ENCODE measurements at places on chromosomes 12 and 14.

- DNase-seq, result no peak
Measured at GRCh38 chr12:27133022-27133590, 50.7 kb upstream of the C12orf71 start.

- DNase-seq, result no peak
Measured at GRCh38 chr12:12107678-12108077, 36.9 kb downstream of the BCL2L14 start.

GRCh38 chr14:39681782-39682399, 249.7 kb upstream of the FBXO33 start:
- no peak for DNase-seq

DNA sequence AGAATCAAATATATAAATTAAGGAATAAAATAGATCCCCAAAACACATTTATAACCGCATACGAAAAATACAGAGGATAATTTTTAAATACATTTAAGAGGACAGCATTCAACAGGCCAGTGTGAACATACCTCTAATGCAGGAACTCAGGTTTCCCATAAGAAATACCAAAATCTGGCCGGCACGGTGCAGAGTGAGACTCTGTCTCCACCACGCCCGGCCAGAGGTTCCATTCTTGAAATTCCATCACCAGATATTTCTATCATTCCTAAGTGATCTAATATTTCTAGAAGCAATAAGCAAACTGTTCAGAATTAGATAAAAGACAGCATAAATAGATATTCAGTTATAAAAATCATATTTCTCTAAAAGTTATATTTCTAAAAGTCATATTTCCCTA, 30.2 kb upstream of the OASL start:
- no peak for DNase-seq

GRCh38 chr12:91108196-91108755, 3.0 kb downstream of the LUM start:
- DNase-seq, result peak; percentile 62

DNA sequence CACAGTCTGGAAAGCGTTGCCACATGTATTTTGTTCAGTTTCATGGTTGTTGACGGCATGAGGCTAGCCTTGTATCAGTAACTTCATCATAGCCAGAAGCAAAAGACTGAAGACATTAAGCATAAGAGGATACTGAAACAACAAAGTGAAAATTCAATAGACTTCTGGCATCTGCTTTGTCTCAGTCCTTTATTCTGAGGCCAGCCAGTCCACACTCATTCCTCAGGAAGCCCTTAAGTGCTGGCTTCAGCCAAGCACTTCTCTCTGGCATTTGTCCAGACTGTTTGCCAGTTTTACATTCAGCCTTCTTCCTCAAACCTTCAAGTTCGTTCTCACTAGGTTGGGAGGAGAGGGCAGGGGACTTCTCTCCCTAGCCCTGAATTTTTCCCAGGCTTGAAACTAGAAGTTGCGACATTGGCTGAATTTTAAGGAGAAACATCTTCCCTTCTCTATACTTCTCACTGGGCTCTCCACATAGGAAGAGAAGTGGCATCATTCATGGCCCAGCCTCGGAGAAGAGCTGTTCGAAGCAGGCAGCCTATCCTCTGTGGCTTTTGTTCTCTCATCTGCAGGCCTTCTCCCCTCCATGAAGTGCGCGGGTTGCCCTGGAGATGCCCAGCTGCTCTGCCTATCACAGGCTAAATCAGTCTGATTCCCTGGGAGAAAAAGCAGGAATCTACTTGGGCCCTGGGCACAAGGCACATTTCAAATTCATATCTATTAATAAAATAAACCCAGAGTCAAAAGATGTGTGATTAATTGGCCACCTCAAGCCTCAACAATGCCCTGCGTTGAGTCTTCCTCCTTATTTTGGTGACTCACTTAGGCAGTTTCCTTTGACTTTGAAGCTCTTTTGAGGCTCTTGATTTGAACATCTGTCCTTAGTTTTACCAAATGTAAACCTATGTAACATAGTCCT, 130.9 kb upstream of the PLEKHA5 start:
- DNase-seq, result peak; percentile 86

GRCh38 chr14:22483863-22484593, 105.0 kb downstream of the DAD1 start:
- DNase-seq, result peak; percentile 49
